ENCODE measurements at places on chromosomes 6 and 20. TPM values are rescaled to one million over a fixed set of nuclear protein-coding genes. Genes with fewer than 3 reads are reported as not detected.

GRCh38 chr6:148983966-148984365, 237.1 kb downstream of the UST start:
- no peak for DNase-seq

DNA sequence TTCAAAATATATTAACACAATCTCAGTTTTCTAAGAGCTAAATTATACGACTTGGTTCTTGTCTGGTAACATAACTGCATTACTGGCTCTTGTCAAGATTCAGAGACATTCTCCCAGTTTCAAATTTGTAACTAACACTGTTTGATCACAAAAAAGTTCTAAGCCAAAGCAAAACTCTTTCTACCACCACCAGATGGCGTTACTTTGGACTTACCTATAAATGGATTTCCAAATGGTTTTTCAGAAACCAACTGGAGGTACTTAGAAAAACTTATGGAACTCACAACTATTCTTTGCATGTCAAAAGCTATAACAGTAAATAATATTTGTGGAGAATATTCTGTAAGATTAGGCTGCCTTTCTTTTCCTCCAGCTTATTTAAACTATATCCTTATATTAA, 34.2 kb upstream of the GFRAL start:
- no peak for DNase-seq

DNA sequence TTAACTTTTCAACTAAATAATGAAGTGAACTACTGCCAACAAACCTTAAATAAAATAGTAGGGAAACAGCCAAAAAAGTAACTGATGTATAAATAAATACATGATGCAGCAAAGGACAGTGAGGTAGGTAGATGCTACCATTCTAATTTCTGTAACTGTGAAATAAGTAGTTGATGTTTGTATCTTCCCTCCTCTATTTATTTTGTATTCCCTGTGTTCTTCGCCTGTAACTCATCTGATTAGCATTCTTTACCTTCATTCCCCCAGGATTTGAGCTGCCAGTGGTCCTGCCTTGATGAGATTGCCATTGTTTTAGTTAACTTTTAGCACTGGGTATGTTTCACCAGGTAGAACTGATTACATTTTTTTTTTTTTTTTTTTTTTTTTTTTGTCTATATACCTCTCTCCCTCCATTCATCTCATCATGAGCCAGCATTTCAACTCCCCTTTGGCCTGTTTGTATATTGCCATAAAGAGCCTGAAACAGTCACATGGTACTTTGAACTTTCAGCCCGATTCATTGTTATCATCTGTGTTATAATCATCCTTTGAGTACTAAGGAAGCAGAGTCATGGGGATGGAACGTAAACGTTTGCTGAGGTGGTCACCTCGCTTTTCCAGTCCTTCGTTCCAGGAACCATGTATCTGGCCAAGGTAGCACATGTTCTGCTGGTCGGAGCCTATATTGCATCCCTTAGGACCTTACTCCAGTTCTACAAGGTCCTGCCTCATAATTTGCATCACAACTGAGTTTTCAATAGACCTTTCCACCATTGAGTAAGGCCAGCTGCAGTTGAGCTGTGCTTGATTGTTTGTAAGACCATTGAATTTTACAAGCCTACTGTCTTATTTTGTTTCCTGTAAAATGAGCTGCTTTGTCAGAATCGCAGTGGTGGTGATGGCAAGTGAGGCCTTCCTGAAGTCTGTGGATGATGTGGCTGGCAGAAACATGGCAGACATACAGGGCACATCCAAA, 107.6 kb downstream of the JAG1 start:
- DNase-seq: no peak

The NKX2-4 gene
- total RNA-seq: not detected

The SCAND1 gene
- total RNA-seq: 125 TPM

Data from colonic mucosa (tissue), 4 donors.